NCI-H345 (cell line): ENCODE measurements at places on chromosomes 4 and X.
A peak's percentile ranks its signal among the peaks of the same experiment; 100 is the strongest.

- no peak for DNase-seq
Measured at GRCh38 chr4:119898211-119898610, 168.4 kb downstream of the MAD2L1 start.

DNA sequence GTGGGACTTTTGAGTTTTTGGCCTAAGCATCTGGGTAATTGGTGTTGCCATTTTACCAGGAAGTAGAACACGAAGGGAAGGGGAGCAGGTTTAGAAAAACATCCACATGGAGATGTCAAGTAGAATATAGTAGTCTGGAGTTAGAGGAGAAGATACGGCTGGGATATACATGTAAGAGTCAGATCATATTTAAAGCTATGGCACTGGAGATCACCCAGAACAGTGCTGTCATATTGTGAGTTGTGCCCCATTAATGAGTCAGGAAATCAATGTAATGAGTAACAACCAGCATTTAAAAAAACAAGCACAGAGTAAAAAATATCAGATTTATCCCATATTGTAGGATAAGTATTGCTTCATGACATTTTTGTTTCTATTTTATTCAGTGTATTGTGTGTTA lies 4.2 kb downstream of the GSTCD start:
- DNase-seq = no peak

DNA sequence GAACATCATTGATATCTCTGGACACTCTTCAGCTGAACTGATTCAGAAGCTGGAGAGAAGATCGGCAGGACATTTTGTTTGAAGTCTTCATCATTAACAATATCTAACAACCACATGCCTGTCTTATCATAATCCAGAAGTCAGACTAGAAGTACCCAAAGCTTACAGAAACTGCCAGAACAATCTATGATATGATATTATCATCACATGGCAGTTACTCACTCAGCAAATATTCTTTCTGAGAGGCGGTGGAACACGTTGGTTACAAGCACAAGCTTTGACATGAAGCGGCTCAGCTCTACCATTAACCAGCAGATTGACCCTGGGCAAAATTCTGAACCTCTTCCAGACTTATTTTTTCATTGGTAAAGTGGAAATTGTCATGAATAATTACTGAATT lies 69.4 kb upstream of the KIT start:
- DNase-seq = no peak

- peak; percentile 49 for DNase-seq
Measured at GRCh38 chrX:95076449-95076848, 1402.4 kb downstream of the FAM133A start.

DNA sequence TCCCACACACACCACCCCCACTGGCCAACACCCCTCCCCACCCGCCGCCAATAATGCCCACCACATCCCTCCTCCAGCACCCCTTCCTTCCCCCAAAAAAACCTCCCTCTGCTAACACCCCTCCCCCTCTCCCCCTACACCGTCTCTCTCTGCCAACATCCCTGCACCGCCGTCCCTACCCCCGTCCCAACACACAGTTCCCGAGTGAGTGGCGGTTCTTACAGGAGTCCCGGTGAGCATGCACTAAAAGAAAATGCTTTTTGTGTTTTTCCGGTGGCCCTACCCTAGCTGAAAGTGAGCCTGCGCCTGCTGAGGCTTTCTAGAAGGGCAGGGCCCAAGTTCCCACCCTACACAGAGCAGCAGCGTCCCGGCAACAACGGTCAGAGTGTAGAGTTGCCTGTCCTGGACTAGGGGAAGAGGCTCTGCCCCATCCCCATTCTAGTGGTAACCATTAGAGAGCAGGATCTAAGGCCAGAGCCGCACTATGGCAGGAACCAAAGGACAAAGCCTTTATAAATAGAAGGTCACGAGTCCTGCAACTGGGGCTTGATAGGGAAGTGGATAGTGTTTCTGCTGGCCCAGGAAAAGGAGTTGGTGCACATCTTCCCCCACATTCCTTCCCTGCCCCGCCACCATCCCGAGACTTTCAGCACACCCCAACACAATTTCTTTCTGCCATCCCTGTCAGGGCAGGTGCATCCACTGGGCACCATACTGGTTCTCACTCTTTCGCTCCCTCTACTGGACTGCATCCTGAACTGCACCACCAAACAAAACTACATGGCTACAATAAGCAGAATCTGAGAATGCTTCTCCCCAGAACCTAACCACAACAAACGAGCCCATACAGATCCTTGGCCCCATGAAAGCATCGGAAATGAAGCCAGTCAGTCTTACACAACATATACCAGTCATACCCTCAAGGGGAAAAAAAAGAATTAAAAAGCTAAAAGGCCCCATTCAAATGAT lies 78.1 kb upstream of the PAGE3 start:
- DNase-seq = peak; percentile 14

GRCh38 chrX:123807835-123808416 lies 51.9 kb upstream of the XIAP start:
- no peak for DNase-seq

DNA sequence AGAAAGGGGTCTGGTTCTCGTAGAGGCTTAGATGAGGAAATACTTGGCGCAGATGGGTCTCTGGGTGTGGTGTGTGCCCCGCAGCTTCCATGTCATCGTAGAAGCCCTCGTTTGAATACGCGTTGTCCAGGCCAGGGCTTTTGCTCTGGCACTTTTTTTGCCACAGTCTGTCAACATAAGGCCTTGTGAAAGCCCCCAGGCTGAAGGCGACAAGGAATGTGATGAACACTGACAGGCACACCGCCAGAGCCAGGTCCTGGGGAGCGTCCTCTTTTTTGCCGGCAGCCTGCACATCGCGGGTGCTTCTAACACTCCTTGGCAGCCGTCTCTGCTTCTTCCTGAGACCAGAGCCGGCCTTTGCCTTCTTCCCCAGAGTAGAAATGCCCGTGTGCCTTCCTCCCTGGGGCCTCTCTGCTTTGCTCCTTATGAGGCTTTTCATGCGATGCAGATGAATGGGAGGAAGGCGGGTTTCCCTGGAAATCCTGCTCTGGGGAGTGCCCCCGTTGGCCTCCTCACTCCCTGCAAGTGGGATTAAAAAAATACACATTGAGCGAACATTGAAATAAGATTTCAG lies 24.4 kb downstream of the LRRC66 start:
- no peak for DNase-seq

- DNase-seq = no peak
Measured at GRCh38 chr4:124123721-124124120, 588.8 kb downstream of the ANKRD50 start.
